ENCODE measurements at places on chromosomes 2 and 18. TPM values are rescaled to one million over a fixed set of nuclear protein-coding genes. Genes with fewer than 3 reads are reported as not detected.

NPPC gene
- 16.5 TPM for total RNA-seq

- DNase-seq: no peak
Measured at GRCh38 chr18:48826806-48827205, 124.0 kb downstream of the SMAD7 start.

- DNase-seq: no peak
Measured at GRCh38 chr2:141058556-141058955, 1072.3 kb downstream of the LRP1B start.

GRCh38 chr2:229947544-229947943 is 25.2 kb downstream of the FBXO36 start:
- DNase-seq: no peak

CYS1 gene
- not detected for total RNA-seq

C2orf66 gene
- 0.23 TPM for total RNA-seq

UGT1A10 gene
- total RNA-seq: not detected

UGT1A8 gene
- not detected for total RNA-seq

GRCh38 chr2:39266139-39266805 is 22.5 kb upstream of the CDKL4 start:
- no peak for DNase-seq

- no peak for DNase-seq
Measured at GRCh38 chr2:137192366-137193310, 427.3 kb downstream of the THSD7B start.

GREB1L gene
- 80.5 TPM for total RNA-seq

APOB gene
- total RNA-seq: 0.09 TPM
